ENCODE measurements at places on chromosomes 3 and 15.
A peak's percentile ranks its signal among the peaks of the same experiment; 100 is the strongest.

DNA sequence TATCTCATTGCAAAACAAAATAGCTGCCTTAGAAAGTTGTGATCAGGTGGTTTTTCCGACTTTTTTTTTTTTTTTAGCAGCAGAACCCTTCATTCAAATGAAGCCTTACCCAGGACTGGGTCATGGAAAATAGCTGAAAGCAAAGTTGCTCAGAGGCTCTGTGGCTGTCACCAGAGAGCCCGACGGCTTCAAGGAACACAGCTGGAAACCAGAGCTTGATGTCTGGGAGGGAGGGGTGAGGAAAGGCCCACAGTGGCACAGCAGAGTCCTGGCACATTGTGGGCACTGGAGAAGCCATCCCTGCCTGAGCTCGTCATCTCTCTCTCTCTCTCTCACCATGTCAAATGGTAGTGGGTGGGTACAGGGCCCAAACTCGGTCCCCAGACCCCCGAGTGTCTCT is 77.5 kb downstream of the RPN1 start:
- no peak for DNase-seq

DNA sequence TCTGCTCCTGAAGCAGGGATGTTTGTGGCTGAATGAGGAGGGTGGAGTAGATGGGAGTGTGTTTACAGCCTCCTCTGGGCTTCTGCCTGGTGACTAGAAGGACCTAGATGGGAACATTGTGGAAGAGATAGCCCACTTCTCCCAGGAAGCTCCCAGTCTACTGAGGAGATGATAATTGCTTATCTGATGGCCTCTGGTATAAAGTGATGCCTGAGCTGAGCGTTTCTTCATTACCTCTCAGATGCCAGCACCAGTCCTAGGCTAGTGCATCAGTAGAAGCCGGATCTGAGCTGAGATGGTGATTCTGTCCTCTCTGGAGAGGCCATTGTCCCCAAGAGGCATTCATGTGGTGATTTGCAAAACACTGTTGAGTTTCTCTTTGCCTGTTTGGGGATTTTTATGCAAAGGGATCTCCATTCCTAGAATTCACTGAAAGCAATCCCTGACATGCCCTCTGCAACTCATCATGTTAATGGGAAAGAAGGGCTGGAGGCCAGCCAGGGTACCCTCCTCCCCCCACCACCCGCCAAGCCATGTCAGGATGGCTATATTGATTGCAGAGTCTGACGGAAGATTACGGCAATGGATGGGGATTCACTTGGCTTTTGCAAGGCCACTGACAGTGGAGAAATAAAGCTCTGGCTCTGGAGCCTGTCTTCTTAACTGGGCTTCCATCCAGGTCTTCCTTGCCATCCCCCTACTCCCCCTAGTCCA is 166.4 kb upstream of the ROPN1 start:
- DNase-seq: no peak

DNA sequence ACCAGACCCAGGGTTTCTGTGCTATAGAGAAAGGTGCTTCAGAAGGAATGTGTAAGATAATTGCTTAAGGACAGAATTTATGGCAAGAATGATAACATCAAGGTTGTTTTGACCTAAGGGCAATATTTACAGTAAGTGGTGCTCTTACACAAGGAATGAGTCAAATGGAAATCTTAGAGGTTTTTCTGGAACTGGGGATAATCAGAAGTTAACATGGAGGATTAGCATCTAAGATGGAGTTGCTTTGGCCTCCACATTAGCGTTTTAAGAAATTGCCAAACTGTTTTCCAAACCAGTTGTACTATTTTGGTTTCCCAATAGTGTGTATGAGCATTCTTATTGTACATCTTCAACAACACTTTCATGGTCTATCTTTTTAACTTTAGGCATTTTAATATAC is 3.1 kb downstream of the WDR93 start:
- DNase-seq: no peak

DNA sequence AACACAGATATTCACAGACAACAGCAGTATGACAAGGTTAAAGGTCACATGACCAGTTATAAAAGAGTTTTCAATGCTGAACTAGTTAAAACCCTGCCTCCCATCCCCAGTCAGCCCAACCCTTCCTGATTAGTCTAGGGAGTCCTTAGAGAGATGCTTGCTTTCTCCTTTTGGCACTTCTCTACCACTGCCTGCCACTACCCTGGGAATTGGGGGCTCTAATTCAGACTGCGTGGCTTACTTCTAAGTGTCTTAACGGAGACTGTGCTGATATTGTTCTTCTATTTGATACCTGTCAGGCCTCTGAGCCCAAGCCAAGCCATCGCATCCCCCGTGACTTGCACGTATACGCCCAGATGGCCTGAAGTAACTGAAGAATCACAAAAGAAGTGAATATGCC is 11.7 kb upstream of the TRA2B start:
- DNase-seq: no peak

DNA sequence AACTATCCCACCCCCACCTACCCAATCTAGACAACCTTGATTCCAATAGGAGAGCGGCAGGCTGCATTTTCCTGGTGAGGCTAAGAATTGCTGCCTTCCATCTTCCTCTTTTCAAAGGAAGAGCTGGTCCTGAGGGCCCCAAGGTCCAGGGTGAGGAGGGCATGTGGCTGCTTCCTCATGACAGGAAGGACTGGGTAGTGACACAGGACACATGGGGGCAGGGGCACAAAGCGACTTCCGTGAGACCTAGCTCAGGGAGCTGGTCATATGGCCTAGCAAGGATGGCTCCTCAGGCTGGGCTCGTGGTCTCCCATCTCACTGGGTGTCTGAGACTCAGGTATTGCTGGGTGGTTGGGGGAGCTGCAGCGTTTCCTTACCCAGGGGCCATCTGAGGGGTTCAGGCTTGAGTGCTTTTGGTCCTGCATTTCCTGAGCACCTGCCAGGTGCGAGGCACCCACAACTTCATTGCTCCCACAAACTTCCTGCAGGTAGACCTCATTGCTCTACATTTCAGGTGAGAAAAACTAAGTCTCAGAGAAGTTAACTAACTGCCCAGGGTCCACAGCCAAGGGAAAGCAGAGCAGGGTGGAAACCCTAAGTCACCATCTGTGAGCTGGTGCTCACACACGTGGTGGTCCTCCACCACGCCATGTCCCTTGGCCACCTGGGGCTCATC is 160.0 kb upstream of the TLE3 start:
- DNase-seq: no peak

- DNase-seq: peak; percentile 79
Observed at GRCh38 chr15:40928821-40929659, at the start of gene DLL4. DLL4 (plus strand) TSS chr15:40929340; CDS start chr15:40929669, 329 bp downstream.

DNA sequence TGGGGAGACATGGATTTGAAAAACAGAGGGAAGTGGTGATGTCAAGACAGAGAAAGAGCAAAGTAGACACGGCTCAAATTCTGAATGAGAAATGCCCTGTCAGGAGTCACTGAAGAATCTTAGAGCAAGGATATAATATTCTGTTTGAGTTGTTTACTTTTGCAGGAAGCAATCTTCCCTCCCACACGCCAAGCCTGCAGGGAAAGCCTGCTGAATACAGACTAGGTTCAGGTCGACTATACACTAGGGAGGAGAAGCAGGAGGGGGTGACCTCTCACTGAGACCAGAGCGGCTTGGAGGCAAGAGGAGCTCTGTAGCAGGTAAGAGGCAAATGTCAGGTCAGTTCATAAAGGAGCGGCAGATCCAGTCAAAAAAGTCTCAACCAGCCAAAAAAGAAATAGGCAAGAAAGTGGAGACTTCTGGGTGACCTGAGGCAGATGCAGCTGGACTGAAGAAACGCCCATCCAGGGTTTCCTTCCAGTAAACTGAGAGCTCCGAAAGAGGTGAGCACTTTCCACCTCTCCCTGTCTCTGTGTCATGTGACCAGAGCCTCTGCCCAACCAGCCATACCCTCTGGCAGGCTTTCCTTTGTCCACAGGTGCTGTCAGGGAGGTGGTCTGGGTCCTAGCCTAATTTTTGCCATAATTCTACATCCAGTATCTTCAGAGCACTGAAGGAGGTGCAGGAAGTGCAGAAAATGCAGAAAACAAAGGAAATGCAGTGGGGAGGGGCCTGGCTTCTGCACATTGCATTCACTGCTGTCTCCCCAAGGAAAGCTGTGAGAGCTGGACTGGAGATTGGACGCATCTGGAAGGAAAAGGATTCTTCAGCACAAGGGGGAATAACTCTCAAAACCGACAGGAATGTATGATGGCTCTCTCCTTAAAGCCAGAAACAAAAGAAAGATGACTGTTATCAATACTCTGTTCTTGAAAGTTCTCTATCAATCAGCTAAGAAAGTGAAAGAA is 37.8 kb upstream of the CTXND1 start:
- DNase-seq: no peak

GRCh38 chr3:126293370-126294082 is 63.7 kb downstream of the KLF15 start:
- no peak for DNase-seq

DNA sequence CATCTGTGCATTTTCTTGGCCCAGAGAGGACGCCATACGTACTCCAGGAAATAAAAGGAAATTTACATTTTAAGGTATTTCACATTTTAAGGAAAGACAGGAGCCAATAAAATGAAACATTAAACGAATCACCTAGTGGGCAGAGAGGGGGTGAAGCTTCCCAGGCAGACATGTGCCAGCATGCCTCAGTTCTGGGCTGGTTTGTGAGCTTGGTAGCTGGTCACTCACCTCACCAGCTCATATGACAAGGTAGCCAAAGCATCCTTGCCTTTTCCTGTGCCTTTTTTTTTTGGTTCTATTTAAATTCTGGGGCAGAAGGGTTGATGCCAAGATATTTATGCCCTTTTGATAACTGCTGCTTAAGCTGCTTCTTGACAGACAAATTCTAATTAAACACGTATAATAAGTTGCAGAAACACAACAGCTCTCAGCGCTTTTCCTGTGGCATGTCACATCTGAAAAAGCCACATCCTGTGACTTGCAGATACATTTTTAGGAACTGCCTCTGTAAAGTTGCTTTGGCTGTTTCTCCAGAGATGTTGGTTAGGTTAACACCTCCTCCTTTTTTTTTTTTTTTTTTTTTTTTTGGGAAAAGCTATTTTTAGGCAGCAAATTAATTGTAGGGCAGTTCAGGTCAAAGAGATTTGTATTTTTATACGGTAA is 218.6 kb downstream of the PDCD6IP start:
- DNase-seq: no peak

- DNase-seq: no peak
Observed at GRCh38 chr3:48514431-48515227, 10.7 kb upstream of the SHISA5 start.

DNA sequence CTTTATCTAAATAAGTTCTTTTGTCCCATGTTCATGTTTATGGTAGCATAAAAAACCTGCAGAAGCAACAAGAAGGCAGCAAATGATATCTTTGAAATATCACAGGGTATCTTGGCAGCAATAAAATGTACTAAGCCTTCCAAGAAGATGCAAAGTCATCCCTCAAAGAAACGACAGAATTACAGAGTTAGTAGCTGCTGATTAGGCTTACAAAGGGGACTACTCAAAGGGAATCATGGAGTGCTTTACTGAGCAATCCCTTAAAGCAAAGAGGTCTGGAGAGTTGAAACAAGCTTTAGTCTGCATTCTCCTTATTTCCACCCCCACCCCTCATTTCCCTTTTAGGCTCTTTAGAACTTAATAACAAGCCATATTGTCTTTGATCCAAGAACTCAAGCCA is 935.0 kb downstream of the SQOR start:
- no peak for DNase-seq

DNA sequence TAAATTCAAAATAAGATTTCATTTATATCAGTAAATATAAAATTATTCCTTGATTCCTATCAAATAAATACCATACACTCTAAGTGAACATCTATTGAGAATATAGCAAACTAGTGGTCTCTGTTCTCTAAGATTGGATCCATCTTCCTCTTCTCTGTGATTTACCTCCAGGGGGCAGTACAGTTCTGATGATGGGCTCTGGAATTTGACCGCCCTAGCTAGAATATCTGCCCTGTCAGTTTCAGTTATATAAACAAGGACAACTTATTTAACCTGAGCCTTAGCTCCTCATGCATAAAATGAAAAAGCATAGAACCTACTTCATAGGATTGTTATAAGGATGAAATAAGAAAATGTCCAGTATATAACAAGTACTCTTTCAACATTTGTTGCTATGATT is 171.1 kb upstream of the CCDC54 start:
- peak; percentile 13 for DNase-seq

- DNase-seq: no peak
Observed at GRCh38 chr3:151282921-151283320, 4.6 kb upstream of the P2RY14 start.
